Dermis microvascular lymphatic vessel endothelial cell (primary cell): ENCODE measurements at places on chromosomes 7 and 10. TPM values are rescaled to one million over a fixed set of nuclear protein-coding genes. Genes with fewer than 3 reads are reported as not detected.

DNA sequence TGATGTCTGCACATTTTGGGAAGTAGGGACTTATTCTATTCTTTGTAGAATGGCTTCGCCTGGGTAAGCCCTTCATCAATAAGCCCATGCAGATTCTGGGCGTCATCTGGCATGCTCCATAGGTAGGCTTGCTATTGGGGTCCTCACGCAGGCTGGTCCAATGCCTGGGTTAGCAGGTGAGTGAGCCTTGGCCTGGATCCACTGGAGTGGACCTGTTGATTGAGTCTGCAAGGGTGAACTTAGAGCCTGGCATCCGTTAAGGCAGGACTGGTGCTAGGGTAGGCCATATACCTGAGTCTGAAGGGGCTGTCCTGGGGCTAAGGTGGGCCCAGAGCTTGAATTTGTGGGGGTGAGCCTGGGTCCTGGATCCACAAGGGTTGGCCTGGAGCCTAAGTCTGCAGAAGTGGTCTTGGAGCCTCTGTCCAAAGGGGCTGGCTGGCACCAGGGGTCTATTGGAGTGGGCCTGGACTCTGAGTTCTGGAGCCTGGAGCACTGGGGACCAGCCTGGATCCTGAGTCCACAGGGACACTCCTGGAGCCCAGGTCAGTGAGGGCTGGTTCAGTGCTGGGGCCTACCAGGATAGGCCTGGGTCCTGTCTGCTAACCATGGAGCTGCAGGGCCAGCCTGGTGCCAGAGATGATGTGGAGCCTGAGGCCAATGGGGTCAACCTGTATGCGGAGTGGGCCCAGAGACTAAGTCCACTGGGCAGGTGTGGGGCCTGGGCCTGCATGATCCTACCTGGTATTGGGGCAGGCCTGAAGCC is 297.7 kb downstream of the PTPRN2 start:
- no peak for DNase-seq

- DNase-seq = peak; percentile 36
Measured at GRCh38 chr7:104160375-104160774, 47.4 kb downstream of the ORC5 start.

- no peak for DNase-seq
Measured at GRCh38 chr7:112010109-112010508, 196.1 kb downstream of the DOCK4 start.

DNA sequence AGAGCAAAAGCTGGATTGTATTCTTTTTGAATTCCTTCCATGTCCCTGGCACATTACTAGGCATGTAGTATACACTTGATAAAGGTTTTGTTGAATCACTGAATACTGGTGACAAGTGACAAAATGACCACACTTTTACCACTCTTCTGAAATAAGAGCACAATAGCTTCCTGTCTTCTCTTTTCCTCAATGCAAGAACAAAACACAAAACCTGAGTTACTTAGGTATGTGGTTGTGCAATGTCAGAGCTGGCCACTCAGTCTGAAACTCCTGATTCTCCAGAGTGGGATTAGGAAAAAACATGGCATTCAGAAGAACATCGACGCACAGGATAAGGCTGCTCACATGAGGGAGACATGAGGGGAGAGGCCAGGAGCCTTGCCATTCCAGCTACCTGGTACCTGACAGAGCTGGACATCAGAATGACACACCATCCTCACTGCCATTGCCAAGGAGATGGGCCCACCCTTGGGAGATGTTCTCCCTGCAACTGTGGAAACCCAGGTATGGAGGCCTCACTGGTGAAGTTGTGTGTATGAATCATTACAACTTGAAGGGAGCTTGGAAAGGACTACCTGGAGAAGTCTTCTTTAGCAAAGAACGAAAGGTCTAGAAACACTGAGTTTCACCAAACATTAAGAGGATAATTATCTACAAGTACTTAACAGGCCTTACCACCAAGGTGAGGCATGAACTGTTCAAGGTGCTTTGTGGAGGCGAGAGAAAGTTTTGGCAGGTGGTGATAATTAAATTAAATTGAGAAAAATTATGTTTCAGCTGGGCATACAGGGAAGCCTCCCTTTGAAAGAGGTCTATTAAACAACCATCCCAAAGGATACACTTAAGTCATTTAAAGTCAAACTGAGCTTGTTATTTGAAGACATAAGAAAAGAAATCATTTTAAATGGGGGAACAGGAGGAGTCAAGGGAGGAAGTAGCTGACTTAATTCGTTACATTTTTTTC is 246.5 kb upstream of the AOAH start:
- no peak for DNase-seq

DNA sequence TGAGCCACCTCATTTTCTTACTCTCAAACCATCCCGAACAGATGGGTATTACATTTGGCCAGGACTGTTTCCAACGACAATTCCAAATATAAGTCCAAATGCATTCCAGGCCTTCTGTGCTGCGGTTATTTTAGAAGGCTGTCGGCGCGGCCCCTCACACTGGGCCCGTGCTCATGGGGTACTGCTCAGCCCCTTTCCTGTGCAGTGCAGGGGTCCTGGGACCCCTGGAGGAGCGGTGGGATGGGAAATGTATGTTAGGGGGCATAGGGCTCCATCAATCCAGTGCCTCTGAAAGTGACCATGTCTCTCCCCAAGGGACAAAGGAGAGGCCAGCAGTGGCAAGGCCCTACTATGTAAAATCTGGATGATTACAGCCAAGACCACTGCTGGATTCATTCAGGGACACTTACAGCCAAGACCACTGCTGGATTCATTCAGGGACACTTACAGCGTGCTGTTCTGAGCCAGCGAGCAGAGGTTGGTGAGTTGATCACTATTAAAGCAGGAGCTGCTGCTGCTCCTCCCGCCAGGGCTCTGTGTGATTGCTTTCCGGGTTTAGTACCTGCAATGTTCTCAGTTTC is 66.3 kb downstream of the CHST15 start:
- DNase-seq = no peak

The GIMAP8 gene
- total RNA-seq = 103 and 157 TPM in 2 replicates

GRCh38 chr10:125064681-125065492 is 95.5 kb downstream of the CTBP2 start:
- no peak for DNase-seq

The TMEM270 gene
- total RNA-seq = not detected in 2 replicates

The TAC1 gene
- not detected in 2 replicates for total RNA-seq

DNA sequence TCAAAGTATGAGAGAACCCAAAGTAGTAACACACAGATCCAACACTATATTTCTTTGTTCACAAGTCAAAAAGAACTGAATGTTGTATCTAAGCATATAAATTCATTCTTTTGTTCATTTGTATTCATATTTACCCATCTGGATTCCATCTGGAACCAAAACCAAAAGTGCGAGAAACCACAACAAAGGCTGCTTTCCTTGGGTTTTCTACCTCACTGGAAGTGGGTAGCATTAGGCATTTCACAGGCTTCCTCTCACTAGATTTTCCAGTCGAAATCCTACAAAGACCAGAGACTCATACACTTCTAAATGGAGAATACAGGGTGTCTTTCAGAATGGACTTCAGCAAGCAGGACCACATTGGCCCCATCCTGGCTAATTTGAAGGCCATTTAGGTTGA is 109.8 kb upstream of the WNT16 start:
- DNase-seq = no peak

DNA sequence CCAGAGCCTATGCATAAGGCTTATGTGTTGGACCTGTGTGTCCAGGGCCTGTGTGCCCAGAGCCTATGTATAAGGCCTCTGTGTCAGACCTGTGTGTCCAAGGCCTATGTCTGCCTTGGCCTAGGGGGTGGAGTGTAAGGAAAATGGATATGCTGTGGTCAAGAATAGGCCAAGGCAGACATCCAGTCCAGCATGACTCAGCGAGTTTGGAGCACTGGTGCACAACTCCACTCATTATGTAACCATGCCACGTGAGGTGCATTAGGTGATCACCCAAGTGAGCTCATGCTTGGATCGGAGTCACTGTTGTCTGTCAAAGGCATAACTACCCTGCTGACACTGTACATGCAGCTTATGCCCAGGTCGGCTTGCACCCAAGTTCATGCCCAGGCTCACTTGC is 238.9 kb downstream of the CACNA2D1 start:
- DNase-seq = no peak

DNA sequence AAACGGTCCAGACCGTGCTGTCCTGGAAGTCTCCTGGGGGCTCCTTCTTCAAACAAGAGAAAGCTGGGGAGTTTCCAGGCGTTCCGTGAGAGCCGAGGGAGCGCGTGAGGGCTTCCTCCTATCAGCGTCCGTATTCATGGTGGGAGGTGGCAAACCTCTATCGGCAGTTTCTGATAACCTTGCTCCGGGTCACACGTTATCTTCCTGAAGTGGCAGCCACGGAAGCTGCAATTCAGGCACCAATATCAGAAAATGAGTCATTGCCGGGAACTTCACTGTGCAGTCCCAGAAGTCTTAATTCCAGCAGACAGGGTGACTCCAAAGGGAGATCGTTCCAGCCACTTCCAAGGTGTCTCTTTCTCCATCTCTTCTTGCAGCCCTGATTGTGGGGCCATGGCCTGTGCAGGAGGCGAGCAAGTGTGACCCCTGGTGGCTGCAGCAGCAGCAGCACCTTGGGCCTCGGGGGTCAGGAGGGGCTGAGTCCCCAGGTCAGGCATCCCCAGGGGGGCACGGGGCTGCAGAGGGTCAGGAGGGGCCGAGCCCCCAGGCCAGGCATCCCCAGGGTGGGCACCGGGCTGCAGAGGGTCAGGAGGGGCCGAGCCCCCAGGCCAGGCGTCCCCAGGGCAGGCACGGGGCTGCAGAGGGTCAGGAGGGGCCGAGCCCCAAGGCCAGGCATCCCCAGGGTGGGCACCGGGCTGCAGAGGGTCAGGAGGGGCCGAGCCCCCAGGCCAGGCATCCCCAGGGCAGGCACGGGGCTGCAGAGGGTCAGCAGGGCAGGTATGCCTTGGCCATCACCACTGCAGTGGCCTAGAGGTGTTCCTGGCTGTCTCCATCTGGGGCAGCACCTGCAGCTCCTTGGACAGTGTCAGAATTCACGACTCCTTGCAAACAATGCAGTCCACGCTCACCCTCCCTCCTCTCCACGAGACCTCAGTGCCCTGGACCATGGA is 538.7 kb downstream of the DNAJB6 start:
- no peak for DNase-seq

The SEMA3E gene
- total RNA-seq = 0.26 and 2.0 TPM in 2 replicates

DNA sequence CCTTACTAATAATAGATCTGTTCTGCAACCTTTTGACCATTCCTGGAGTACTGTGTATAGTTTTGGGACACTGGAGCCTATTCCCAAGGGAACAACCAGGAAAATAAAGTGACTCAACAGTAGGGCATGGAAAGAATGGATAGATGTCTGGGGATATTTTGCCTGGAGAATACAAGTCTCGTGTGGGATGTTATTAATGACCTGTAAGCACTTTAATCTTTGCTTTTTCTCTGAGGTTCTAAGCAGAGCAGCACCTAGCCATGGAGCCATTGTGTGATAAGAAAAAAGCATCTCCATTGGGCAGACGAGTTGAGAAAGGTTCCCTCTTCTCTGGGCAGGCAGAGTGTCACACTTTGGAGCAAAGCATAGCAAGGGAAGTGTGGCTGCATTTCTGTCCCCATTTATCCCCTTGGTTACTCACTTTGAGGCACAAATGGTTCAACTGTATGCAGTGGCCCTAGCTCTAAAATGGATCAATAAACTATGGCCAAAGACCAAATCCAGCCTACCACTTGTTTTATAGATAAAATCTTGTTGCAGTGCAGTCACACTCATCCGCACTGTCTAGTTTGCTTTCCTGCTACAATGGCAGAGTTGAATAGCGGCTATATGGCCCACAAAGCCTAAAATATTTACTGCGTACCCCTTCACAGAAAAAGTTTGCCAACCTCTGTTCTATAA is 21.0 kb upstream of the CCDC71L start:
- peak; percentile 72 for DNase-seq

DNA sequence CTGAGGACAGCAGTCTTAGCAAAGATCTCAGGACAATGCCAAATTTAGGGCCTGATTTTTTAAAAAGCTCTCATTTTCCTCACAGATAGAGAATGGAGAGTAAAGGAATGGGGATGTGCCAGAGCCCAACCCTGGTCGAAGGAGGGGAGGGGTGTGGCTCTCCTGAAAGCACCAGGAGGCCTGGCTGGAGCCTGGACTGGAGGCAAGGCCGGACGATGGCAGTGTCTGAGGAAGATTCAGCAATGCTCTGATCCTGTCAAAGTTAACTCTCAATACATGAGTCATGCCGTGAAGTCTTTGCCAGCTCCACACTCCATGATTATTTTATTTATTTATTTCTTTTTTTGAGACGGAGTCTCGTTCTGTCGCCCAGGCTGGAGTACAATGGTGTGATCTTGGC is 108.3 kb downstream of the UPF2 start:
- no peak for DNase-seq

- no peak for DNase-seq
Measured at GRCh38 chr7:52961084-52961483, 74.3 kb upstream of the POM121L12 start.

The CPEB3 gene
- 0.90 and 1.6 TPM in 2 replicates for total RNA-seq

- DNase-seq = peak; percentile 45
Measured at GRCh38 chr7:144437370-144438191, 34.1 kb upstream of the NOBOX start.

The CCDC3 gene
- 0.13 and 1.5 TPM in 2 replicates for total RNA-seq

The CFAP58 gene
- 0.64 and 0.89 TPM in 2 replicates for total RNA-seq

GRCh38 chr7:3559278-3559677 is 258.2 kb downstream of the SDK1 start:
- peak; percentile 93 for DNase-seq

DNA sequence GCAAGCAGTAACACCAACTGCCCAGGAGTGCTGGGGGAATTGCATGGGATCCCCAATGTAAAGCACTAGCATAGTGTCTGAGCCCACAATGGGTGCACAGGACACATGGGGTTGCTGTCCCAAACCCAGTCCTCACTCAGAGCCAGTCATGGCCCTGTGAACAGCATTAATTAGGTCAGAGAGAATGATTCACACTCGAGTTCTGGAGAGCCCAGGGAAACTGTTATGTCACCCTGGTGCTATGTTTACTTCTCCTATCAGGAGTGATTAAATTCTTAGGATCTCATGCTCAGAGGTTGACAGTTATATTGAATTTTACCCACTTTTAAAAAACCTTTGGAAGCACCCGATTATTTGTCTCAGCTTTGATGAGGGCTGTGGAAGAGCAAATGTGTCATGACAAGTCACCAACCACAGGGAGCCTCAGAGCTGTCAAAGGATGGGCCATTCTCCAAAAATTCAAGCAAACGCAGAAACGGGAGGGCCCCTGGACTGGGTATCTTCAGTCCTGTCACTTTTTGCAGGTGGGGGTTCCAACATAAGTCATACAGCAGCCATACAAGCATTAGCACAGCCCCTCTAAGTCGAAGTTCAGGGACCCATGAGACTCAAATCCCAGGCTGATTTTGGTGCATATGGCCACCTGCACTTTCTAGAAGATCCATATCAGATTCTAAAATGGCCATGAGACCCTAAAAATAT is 1.3 kb upstream of the RASSF4 start:
- DNase-seq = no peak

The PAPOLB gene
- 0.13 and 0.25 TPM in 2 replicates for total RNA-seq

- DNase-seq = no peak
Measured at GRCh38 chr10:129345763-129346162, 121.3 kb upstream of the MGMT start.

- DNase-seq = no peak
Measured at GRCh38 chr7:111987886-111988285, 218.3 kb downstream of the DOCK4 start.

GRCh38 chr7:151080522-151081169 is at the start of gene FASTK:
FASTK (minus strand) TSS chr7:151080809; CDS start chr7:151080766, 43 bp downstream.
- peak; percentile 93 for DNase-seq
